Activated T-cell treated with anti-CD3 and anti-CD28 coated beads for 4 hours (primary cell): ENCODE measurements at places on chromosomes 6 and 20.

DNA sequence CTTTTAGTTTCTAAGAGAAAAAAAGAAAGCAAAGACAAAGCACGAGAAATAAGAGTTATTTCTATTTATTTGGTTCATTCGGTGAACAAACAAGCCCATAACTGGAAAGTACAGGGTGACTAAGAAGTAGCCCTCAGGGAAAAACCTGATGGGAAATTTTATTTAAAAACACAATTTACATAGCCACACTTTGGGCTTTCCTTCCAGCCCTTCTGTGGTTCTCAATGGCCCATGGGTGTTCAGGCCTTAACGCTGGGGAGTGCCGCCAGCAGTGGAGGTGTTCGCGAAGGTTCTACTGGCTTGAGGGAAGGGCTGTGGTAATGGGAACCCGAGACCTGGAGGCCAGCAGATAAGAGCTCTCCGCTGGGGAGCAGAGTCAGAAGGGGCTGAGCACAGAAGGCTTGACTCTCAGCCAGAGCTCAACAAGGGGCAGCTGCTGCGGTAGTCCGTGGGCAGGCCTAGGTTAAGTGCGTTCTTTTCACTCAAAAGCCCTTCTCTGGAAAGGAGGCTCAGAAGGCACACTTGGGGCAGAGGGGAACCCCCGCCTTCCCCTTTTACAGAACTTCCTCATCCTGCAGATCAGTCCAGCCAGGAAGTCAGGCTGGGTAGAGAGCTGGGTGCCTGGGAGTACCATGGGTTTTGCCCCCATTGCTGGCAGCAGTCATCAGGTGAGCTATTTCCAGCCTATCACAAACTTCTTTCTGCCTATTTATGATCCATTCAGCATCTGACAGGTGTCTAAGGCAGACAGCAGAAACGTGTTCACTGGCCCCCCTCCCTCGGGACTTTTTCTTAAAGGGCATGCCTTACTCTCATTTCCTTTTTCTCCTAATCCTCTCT, 8.8 kb upstream of the CD83 start:
- DNase-seq: no peak

DNA sequence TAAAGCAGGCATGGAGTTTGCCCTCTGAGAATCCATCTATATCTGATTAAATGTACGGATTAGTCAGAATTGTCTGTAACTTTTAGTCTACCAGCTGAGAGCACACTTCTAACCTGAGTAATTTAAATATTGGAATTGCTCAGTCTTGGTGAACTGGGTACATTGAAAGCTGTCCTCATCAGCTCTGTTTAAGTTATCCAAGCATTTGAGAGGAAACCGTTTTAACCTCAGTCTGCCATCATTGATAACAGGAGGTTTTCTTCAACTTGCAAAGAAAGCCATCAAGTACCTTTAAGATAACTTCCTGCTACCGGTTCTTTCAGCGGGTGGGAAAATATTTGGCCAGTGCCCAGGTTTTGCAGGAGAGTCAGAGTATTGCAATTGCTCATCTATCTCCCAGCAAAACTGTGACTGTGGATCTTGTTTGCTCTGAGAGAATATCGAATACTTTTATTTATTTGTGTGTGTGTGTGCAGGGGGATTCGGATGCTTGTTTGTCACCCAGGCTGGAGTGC, 31.1 kb upstream of the F13A1 start:
- no peak for DNase-seq

- no peak for DNase-seq
Measured at GRCh38 chr6:53751417-53751816, 43.4 kb upstream of the LRRC1 start.

DNA sequence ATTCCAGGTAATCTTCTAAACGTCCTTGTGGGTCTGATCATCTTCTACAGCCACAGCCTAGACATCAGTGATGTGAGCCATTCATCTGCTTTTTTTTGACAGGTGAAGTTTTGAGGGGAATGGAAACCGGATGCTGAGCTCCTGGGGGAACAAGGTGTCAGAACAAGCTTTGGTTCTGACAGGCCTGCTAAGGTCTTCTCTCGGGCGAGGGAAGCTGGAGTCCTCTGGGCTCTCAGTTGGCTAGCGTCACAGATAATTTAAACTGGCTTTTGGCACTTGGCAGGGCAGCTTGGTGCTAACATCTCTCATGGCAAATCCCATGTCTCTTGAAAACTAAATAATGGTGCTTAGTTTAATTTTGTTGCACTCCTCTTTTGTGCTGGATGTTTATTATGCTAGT, 8.4 kb upstream of the AIG1 start:
- DNase-seq: no peak

DNA sequence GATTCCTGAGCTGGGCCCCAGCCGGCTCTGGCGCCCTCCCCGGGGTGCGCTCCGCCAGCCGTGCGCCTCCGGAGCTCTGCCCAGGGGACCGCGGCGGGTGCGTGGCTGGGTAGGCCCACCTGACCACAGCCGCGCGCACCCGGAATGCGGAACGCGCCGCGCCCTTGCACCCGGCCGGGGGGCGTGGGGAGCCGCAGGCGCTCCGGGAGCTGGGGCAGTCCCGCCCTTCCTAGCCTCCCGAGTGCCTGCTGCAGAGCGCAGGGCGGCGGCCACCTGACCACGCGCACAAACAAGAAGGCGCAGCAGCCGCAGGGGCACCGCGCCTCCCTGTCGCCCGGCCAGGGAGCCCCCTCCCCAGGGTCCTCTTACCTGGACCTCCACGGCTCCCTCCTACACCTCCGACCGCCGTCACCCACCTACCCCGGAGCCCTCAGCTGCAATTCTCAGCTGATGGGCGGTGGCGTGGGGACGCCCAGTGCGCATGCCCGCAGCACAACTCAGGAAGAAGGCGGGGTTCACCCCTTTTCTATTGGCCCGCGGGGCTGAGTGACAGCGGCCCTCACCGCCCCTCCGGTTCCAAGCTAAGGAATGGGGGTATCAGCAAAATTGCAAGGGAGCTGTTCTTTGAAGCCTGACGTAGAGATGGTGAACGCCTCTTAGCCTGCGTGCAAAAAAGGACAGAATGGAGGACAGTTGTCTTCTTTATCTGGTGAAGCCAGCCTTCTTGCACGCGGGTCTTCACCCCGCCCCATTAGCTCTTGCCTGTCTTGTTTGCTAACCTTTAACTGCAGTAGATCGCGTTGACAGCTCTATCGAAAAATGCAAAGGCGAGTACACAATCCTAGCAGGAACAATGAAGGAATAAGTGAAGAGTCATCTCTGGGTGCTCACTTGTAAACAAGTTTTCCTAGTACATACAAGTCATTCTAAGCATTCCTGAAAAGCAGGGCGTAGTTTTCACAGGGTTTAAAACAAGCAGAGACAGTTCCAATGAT, at the start of gene STX7:
Gene STX7 (minus strand): TSS at position 479 of the 995 bp plus-strand sequence. CDS start 9,586 bp downstream, outside the sequence.
- peak; percentile 79 for DNase-seq

DNA sequence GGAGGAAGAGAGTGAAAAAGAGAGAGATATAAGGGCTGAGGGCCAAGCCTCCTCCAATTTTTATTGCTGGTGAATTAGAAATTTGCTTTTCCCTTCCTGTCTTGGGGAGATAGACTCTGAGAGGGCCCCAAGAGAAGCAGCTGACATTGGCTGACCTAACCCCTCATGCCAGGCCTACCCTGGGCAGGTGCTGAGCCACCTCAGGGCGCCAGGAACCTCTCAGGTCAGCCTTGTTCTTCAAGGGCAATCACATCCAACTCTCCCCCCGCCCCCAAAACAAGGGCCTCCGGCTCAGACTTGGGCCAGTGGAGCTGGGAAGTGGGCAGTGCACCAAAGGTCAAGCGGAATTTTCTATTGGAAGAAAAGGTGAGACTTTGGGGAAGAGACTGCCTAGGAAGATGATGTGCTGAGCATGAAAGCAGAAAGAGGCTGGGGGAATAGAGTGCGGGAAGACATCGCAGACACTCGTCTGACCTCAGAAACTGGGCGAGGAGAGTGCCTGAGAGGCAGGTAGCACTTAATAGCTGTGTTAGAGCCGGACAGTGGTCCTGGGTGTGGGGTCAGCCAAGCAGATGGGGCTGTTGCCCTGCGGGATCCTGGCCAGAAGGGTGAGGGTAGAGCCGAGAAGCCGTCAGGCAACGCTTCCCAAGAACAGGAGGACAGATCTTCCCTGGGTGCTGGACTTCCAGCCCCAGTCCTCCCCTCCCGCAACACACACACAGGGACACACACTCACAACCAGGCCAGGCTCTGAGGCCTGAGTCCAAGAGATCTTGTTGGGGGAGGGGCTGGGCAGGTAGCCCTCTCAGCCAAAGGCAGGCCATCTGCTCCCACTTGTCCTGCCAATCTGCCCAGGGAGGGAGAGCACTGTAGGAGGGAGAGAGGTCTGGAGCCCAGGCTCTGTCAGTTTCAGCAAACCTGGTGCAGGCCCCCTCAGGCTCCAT, 3.7 kb upstream of the FASTKD5 start:
- no peak for DNase-seq

GRCh38 chr6:134437376-134437775, 119.5 kb upstream of the SGK1 start:
- DNase-seq: no peak

- DNase-seq: no peak
Measured at GRCh38 chr20:19291024-19291817, 78.8 kb downstream of the SLC24A3 start.

- no peak for DNase-seq
Measured at GRCh38 chr6:112237595-112237994, 16.8 kb downstream of the LAMA4 start.

DNA sequence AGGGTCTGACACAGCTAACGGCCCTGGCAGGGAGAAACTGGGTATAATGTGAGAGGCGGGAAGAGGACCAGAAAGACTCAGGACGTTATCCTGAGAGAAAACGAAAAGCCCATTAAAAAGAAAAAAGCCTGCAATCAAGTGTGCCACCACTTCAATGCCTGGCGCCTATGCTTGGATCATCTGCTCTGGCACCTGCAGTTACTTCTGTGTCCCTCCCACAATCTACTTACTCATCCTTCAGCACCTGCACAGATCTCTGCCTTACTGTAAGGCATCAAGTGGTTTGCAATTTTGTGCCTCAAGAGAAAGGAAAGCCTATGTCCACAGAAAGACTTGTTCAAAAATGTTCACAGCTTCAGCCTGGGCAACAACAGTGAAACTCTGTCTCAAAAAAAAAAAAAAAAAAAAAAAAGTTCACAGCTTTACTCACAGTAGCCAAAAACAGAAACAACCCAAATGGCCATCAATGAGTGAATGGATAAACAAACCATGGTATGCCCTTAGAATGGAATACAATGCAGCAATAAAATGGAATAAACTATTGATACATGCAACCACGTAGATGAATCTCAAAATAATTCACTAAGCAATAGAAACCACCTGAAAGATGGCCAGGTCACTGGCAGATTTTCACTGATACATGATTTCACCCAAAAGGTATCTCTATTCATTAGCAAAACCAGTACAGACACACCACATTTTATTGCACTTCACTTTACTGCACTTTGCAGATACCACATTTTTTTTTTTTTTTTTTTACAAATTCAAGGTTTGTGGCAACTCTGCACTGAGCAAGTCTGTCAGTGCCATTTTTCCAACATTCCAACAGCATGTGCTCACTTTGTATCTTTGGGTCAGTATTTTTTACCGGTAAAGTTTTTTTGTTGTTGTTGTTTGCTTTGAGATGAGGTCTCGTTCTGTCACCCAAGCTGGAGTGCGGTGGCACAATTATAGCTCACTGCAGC, 48.6 kb downstream of the ABHD12 start:
- no peak for DNase-seq

GRCh38 chr6:90284236-90285041, 12.2 kb downstream of the BACH2 start:
- peak; percentile 40 for DNase-seq

- no peak for DNase-seq
Measured at GRCh38 chr6:12384357-12384912, 94.3 kb downstream of the EDN1 start.

- no peak for DNase-seq
Measured at GRCh38 chr6:169185692-169186485, 67.8 kb downstream of the THBS2 start.

GRCh38 chr6:11806561-11807317, 28.1 kb upstream of the ADTRP start:
- DNase-seq: no peak

DNA sequence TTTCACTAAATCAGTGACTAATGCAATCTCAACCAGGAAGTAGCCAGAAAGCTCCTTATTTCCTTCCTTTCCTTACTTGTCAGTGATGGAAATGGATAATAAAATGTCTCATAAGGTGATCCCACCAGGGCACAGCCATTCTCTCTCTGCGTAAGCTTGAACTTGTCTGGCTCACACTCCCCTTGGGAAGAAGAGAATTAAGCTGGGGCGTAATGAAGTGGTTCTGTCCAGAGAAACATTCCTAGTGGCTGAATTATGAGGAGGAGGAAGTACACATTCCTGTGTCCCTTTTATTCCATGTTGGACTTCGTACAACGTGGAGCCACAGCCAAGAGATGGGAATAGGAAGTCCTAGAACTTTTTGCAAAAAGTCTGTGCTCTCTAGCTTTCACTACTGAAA, 93.7 kb downstream of the MTHFD1L start:
- no peak for DNase-seq

- no peak for DNase-seq
Measured at GRCh38 chr20:36717021-36717420, 28.9 kb downstream of the NDRG3 start.

- no peak for DNase-seq
Measured at GRCh38 chr6:117397536-117398227, 28.1 kb downstream of the ROS1 start.

GRCh38 chr6:3731700-3732099, 19.8 kb downstream of the PXDC1 start:
- no peak for DNase-seq
